ENCODE measurements at places on chromosomes 4 and X. TPM values are rescaled to one million over a fixed set of nuclear protein-coding genes. Genes with fewer than 3 reads are reported as not detected.

Gene TRIML2
- 63.3 TPM for total RNA-seq

Gene OGT
- total RNA-seq = 139 TPM

Gene TMEM131L
- 18.3 TPM for total RNA-seq

Gene IGSF1
- total RNA-seq = 3.5 TPM

Gene IQCM
- 0.11 TPM for total RNA-seq

GRCh38 chrX:7155163-7155562 lies 7.2 kb upstream of the PUDP start:
- DNase-seq = no peak

- peak; percentile 90 for DNase-seq
Observed at GRCh38 chr4:71570492-71570891, 213.4 kb downstream of the GC start.

DNA sequence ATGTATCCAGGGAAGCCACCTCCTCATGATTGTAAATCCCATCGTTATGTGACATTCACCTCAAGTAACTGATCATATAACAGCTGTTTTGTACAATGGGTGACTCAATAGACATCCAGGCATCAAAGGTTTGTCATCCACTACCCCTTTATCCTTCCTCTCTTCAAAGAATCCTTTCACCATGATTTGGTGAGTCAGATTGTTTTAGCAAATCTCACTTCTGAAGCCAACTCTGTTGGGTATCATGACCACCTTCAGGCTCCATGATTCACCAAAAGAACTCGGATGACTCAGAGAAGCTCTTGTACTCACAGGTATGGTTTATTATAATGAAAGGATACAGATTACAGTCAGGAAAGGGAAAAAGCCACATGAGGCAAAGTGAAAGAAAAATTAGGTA lies 132.1 kb downstream of the PWWP3B start:
- DNase-seq = peak; percentile 56

- DNase-seq = no peak
Observed at GRCh38 chr4:19693936-19694570, 557.7 kb upstream of the SLIT2 start.

DNA sequence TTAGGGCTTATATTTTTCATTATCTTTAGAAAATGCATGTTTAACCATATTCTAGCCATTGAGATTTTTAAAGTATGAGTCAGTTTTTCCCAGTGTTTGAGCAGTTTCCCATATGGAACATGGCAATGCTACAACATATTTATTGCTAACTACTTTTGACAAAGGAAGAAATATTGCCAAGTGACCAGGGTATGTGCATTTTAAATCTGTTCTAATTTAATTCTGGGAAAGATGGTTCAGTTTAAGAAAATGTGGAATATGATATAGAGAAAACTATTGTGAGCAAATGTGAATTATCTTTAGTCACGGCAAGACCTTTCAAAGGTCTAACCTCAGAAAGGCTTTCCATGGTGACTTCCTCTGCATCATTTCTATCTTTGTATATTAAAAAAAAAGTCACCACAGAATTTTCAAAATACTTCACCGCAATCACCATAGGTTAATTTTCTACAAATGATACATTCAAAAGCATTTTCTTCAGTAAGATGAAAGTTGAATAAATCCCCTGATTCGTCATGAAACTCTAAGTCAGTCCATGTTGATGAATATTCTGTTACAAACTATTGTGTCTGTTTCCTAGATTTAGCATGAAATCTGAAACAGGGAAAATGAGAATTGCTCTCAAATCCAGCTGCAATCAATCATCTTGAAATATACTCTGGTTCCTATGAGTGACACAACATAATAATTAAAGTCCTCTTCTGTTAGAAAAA lies 2349.0 kb upstream of the TENM3 start:
- DNase-seq = peak; percentile 20

DNA sequence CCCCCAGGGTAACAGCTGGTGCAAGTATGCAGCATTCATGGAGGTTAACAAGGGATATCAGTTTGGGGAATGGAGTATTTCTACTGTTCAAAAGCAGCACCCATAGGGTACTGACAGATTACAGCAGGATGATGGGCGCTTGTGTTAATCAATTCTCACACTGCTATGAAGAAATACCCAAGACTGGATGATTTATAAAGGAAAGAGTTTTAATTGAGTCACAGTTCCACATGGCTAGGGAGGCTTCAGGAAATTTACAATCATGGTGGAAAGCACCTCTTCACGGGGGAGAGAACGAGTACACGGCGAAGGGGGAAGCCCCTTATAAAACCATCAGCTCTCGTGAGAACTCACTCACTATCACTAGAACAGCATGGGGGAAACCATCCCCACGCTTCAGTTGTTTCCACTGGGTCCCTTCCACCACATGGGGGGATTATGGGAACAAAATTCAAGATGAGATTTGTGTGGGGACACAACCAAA lies 64.1 kb downstream of the TNIP2 start:
- DNase-seq = no peak

DNA sequence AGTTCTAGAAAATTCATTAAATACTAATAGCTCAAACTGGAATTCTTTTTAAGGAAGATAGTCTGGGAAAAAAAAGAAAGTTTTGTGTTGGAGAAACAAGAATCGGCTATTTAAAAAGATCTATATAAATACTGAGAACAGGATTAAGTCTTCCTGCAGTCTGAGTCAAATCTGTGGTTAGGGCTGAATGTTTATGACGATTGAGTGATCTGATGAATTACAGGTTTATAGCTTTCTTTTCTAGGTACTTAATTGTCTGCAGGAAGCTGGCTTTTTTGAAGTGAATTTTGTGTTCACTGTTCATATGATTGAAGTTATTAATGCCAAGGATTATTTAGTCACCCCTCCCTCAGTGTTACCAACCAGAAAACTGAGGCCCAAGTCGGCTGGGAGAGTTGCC lies 42.2 kb downstream of the TLL1 start:
- DNase-seq = no peak

DNA sequence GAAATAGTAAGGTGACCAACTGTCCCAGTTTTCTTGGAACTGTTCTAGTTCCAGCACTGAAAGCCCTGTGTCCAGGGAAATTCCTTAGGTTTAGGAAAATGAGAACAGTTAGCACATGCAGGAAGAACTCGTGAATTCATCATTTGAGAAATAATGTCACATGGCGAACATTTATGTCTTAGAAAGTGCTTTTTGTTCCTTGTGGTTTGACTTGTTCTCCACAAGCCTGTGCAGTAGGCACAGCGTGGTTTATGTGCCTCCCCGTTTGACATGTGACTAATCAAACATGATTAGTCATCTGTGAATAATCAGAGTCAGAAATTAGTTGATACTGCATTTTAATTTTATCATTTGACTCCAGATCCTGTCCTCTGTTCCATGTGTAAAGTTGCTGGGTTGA lies 556.0 kb upstream of the CPEB2 start:
- peak; percentile 4 for DNase-seq

- DNase-seq = no peak
Observed at GRCh38 chrX:71102292-71102691, 4.2 kb downstream of the CXorf65 start.

DNA sequence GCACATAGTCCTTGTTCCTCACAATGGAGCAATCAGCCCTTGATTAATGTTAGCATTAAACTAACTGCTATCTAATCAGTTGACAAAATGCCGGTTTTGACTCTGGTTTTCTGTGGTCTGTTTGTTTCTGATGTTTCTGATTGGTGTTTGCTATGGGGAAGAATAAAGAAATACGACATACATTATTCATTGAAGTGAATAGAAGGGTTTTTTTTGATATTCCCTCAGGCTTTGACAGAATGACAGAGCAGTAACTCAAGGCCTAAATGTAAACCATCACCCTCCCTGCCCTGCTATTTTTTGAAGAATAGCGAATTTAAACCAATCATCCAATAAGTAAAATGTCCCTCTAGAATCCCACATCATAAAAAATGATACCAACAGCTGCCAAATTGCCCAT lies 65.5 kb upstream of the HS3ST1 start:
- DNase-seq = no peak
